Urothelium cell line (cell line): ENCODE measurements at places on chromosomes 3 and 15.

- DNase-seq = no peak
Measured at GRCh38 chr3:168709073-168709472, 613.3 kb upstream of the GOLIM4 start.

- DNase-seq = no peak
Measured at GRCh38 chr3:162605651-162606204, 1109.1 kb downstream of the OTOL1 start.

DNA sequence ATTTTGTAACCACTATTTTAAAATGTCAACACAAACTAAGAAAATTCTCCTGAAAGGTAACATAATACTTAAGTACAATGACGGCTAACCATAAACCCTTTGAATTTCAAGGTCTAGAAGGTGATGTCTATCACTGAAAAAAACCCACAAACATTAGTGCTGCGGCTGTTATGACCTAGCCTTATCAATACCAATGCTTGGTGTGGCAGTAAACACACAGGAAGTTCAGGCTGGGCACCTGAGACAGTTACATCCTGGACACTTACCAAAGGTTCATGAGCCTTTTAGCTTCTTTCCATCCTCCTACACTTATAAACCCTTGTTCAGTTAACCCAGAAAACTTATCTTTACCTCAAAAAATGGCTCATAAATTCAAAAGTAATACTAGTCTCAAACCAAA, 5.8 kb downstream of the HSPBAP1 start:
- DNase-seq = no peak

- DNase-seq = no peak
Measured at GRCh38 chr3:128317698-128318231, 148.9 kb downstream of the DNAJB8 start.

DNA sequence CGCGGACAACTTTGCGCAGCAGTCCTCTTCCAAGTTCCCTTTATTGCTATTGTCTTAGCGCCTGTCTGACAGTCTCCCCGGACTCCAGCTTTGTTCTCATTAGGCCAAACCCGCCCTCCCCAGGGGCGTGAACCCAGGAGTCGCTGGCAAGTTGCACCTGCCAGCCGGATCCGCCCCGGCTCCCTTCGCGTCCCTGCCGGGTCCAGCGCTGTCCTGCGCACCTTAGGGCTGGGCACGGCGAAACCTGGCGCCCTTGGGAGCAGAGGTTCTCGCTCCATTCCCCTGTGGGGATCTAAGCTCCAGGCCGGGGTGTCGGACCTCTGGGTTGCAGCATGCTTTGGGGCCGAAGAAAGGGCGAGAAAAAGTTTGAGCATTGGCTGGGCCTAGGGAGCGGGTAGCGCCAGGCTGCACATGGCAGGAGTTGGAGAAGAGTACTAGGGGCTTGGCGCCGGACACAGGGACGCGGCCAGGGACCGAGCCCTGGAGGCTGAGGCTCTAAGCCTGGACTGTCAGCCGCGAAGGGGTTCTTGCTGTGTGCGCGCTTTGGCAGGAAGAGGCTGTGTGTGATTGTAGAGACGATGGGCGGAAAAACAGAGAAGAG, 335.1 kb upstream of the THRB start:
- peak; percentile 60 for DNase-seq

- DNase-seq = no peak
Measured at GRCh38 chr3:158165730-158166129, 55.8 kb downstream of the RSRC1 start.

- no peak for DNase-seq
Measured at GRCh38 chr3:104988496-104988895, 378.2 kb upstream of the ALCAM start.

GRCh38 chr3:186945255-186945823, 15.0 kb downstream of the ST6GAL1 start:
- DNase-seq = no peak

DNA sequence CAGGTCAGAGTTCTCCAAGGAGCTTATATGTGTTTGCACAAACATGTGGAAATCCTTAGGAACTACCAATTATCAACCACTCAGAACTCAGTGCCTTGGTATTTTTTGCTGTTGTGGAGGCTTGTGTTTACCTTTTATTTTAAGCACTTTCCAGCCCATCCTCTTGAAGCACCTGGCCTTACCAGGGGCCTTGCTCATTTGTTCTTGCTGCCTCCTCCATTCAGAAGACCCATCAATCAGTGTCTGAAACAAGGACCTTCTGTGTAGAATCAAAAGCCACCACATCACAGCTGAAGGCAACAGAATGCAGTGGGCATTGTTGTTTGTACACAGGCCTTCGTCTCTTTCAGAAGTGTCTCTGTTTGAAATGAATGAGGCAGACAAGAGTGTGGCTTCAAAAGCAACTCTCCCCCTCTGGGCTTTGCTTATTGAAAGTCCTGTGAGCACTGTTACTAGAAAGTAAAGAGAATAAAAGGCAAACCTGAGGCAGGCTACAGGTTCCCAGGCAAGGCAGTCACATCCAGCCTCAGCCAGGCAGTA, 24.5 kb upstream of the LIPC start:
- no peak for DNase-seq

DNA sequence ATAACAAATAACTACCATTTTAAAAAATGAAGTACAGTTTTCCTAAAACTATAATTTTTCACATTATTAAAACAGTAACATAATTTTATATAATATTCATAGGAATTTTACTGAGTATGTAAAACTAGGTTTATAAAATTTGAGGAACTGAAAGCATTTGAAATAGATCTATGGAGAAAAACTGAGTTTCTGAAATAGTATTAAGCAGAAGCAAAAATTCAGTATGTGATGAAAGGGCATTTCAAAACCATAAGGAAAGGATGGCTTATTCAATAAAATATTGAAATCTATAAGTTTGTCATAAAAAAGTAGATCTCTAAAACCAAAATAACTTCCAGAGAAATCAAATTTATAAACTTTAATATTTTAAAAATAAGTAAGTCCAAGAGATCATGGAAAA, 53.4 kb downstream of the GBE1 start:
- DNase-seq = no peak

DNA sequence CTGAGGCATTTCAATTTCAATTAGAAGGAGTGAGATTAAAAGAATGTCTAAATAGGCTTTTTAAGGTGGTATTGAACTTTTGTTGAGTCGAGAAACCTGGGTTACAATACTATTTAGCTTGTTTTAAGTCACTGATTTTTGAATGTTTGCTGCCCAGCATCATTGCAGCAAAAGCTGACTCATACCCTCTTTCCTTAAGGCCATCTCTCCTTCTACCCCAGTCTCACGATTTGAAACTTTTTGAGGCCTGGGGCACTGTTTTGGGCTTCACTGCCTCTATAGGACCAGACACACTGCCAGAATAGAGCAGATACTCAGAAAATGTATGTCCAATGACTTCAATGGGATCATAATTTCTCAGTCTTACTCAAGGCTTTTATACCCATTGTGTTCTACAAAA, 319.6 kb upstream of the TGFBR2 start:
- no peak for DNase-seq

DNA sequence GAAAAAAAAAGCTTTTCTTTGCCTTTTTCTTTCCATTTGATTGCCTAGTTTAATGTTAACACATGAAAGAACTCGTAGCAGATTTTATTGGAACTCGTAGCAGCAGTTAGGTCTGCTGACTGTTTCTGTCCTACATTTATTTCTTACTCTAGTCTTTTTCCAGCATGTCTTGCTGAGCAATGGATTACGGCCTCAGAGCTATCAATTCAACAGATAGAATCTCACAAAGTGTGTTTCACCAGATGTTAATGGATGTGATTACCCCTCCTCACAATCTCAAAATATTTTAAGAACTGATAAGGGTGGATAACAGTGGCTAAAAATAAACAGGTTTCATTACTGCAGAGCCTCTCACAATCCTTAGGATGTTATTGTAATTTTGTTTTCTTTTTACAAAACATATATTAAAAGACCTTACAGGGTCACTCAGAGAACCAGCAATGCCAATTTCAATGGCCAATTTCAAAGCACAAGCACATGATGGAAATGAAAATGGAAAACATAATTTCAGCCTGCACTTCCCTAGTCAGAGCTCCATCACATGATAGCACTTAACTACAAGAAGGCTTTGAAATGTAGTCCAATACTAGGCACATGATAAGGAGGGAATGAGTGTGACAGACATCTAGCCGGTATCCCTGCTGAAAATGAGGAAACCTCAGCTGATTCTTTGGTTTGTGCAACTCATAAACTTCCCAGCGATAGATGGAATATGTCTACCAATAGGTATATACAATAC, 838.1 kb upstream of the SEMA6D start:
- DNase-seq = no peak

DNA sequence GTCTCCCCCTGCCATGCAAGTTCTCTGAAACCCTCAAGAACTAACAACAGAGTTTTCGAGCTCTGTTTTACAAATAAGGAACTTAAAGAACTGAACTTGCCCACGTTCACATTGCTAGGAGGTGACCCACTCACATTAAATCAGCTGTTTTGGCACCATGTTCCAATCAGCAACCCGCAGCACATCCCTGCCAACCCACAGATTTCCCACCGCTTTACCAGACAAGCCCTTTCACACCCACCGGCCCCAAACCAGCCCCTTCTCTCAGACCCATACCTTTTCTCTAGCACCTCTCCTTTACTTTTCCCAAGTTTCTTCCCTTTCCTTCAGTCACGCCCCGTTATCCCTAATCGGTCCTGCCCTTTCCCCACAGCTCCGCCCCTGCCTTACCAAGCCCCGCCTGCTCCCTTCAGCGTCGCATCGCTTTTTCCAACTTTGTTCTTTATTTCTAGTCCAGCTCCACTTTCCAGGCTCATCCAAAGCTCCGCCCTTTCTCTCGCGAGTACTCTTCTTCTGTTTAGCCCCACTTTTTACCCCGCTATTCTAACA, 804 bp upstream of the BRPF1 start:
- DNase-seq = peak; percentile 87

- DNase-seq = no peak
Measured at GRCh38 chr3:151197981-151198767, 4.8 kb downstream of the GPR171 start.

GRCh38 chr15:101189409-101190091, 62.3 kb downstream of the CHSY1 start:
- no peak for DNase-seq

DNA sequence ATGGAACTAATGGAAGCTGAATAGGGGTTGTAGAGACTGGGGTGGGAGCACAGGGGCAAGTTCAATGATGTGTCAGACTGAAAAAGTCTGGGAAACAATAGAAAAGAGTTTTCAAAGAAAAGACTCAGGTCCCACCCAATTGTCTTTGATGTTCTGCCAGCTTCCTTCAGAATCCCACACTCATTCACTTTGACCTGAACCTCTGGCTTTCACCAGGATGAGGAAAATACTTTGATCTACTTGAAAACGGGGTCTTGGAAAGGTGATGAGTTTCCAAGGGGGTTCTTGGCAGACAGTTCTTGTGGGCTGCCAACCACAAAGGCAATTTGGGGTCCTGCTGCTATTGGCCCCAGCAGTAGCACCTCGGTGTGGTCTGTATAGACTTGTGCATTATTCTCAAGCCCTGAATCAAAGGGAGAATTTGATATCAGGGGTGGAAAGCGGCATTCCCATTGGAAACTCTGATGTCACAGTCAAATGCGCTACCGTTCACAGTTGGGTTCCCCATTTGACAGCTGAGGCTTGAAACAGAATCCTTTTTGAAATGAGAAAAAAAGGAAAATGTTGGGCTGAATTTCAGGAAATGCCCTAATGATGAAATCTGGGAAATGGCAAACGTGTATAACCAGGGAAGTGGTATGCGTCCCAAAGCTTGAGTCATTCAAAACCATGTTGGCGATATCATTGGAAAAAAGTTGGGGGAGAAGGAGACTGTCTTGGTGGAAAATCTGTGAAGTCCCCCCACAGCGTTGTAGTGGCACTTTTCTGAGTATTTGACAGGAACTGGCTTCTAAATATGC, 229.2 kb upstream of the LRTM1 start:
- no peak for DNase-seq

DNA sequence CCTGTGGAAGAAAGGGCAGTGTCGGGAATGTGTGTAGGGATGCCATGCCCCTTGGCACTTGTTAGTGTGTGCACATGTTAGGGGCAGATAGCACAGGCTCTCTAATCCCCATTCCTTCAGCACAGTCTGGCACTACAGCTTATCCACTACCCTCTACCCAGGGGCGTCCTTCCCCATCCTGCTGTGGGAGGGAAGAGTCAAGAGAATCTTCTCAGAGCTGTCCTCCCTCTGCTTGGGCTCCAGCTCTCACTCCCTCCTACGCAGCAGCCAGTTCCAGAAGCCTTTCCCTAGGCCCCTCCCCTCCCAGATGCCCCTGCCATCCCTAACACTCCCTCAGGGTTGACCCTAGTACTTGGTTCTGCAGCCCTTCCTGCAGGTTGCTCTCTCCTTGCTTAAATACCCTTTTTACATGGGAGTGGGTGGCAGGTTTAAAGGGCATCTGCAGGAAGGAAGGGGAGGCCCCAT, 815 bp upstream of the GRM2 start:
- DNase-seq = no peak

- no peak for DNase-seq
Measured at GRCh38 chr15:45087513-45087912, 26.5 kb downstream of the DUOX2 start.

GRCh38 chr3:104101736-104102135, 1265.0 kb upstream of the ALCAM start:
- DNase-seq = no peak

- no peak for DNase-seq
Measured at GRCh38 chr3:155872904-155873646, 2.6 kb downstream of the GMPS start.

- peak; percentile 65 for DNase-seq
Measured at GRCh38 chr15:74978503-74978902, 16.9 kb upstream of the SCAMP5 start.

DNA sequence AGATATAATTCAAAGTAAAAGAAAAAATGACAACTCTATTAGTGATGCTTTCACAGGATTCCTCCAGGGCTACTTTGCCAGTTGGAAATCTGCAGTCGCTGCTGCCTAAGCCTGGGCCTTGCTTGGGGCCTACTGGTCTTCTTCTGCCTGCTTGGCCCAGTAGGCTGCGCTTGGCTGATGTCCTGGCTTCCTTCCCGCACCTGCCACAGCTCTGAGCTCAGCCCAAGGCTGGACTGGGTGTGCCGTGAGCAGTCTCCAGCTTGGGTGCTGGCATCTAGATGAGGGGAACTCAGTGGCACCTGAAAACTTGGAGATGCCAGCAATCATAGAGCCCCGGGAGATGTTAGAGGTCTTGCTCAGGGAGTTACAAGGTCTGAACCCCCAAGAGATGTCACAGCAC, 108.3 kb downstream of the BCHE start:
- no peak for DNase-seq

- DNase-seq = no peak
Measured at GRCh38 chr15:23561914-23562313, 3.6 kb upstream of the MKRN3 start.

- DNase-seq = no peak
Measured at GRCh38 chr15:32152574-32152973, 122.3 kb downstream of the CHRNA7 start.

- no peak for DNase-seq
Measured at GRCh38 chr3:70963431-70964275, 619.9 kb downstream of the FOXP1 start.

- no peak for DNase-seq
Measured at GRCh38 chr3:180280555-180280954, 243.8 kb upstream of the PEX5L start.

GRCh38 chr15:64749167-64749566, 26.2 kb downstream of the RBPMS2 start:
- no peak for DNase-seq
